ENCODE measurements at places on chromosomes 2 and 18.

- no peak for DNase-seq
Observed at GRCh38 chr2:11417946-11418585, 47.9 kb downstream of the E2F6 start.

DNA sequence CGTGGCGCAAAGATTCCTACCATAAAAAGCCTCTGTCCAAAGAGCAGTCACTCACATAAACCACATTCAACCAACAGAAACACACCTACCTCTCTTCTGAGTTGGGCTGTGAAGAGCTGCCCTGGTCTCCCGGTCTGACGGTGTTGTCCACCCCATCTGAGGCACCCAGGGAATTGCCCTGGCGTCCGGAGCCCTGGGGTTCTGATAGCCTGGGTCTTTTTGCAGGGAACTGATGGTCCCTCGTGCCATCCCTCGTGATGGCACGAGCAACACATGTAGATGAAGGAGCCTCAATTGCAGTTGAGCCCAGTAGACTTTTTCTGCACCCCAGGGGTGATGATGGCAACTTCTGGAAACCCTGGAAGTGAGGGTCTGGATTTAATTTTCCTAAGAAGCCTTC, 13.8 kb downstream of the HJURP start:
- DNase-seq: no peak

DNA sequence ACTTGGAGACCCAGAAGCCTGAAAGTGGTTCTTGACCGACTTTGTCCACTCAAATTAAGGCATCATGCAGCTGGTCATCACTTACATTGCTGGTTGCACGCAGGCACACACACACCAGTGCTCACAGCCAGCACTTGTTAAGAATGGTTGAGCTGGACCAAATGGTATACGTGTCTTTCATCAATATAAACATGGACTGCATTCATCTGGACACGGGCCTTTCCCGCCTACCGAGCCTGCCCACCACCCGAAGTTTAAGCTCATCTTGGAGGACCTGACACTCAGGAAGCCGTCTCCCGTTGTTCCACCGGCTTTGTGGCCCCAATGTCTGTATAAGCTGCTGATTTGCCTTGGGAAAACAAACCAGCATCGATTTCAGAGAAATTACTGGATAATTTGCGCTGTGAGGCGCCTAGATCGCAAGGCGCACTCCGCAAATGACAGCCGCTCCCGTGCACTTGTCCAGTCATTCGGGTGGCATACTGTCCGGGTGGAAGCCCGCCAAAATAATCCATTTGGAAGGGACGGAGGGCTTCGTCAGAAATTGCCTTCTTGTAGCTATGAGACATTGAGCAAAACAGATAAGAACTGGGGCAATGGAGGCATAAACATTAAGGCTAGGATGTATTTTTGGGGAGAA, 40.1 kb upstream of the AKAIN1 start:
- DNase-seq: no peak

- DNase-seq: no peak
Observed at GRCh38 chr2:227626580-227627151, 9.4 kb downstream of the SCYGR4 start.

GRCh38 chr18:45670281-45670962, 53.6 kb upstream of the SLC14A1 start:
- DNase-seq: no peak

- no peak for DNase-seq
Observed at GRCh38 chr2:8593243-8593642, 88.6 kb upstream of the ID2 start.

Data from cerebellar nuclear complex (tissue), 1 donor.